Esophagus mucosa (tissue), 1 donor: ENCODE measurements at places on chromosomes 3 and 15. TPM values are rescaled to one million over a fixed set of nuclear protein-coding genes. Genes with fewer than 3 reads are reported as not detected.
A peak's percentile ranks its signal among the peaks of the same experiment; 100 is the strongest.

- no peak for ATAC-seq
Observed at GRCh38 chr3:11631820-11632219, 11.9 kb downstream of the VGLL4 start.

DNA sequence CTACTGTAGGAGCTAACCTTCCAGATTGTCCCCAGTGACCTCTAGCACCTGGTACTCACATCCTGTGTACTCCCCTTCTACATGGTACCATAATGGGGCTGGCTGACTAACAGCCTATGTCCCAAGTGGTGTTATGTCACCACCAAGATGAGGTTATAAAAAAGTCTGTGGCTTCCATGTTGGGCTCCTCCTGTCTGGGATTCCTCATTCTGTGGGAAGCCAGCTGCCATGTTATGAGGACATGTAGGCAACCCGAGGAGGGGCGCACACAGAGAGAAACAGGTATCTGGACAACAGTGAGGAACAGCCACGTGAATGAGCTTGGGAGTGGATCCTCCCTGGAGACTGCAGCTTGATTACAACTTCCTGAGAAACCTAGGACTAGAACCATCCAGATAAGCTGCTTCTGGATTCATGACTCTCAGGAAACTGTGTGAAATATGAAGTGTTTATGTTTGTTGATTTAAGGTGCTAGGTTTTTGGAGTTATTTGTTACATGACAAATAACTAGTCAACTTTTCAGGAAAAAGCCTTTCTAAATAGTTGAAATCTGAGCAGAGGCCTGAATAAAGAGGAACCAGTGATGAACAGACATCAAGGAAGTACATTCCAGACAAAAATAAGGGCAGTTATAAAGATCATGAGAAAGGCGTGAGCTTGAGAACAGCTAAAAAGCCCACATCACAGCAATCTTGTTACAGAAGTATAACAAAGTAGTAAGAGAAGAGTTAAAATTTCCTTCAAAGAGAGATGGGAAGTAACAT lies 21.7 kb downstream of the GOLIM4 start:
- ATAC-seq = no peak

Gene HACL1
- 9.6 TPM for total RNA-seq

DNA sequence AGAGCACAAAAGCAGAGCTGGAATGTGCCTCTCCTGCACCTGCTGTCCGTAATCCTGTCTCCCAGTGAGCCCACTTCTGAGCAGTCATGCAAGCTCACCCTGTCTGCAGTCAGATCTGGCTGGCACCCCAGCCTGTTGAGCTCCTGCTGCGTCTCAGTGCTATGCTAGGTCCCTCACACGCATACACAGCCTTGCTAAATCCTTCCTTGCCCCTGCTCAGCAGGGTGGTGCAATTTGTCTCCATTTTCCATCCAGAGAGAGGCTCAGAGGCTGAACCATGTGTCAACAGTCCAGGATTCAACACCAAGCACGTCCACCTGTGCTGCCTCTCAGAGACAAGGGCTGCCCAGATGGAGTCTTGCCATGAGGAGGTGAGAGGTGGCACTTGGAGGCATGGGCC lies 11.0 kb downstream of the POMGNT2 start:
- ATAC-seq = no peak

DNA sequence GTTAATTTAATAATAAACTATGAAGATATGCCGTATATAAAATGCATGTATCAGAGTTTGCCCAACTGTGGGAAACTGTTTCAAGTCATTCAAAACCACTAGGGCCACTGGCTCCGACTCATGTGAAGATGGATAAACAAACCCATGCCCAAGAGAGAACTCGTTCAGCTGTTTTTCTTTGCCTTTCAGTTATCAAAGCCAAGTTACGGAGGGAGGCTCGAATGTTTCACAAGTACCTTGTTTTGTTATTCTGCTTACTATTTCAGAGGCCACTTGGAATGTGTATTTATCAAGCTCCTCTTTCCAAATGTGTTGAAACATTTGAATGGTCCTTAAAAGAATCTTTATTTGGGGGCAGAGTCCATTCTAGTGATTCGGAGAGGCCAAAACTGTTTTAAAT lies 82.1 kb downstream of the DUT start:
- no peak for ATAC-seq

Gene ITIH1
- 0.12 TPM for total RNA-seq

DNA sequence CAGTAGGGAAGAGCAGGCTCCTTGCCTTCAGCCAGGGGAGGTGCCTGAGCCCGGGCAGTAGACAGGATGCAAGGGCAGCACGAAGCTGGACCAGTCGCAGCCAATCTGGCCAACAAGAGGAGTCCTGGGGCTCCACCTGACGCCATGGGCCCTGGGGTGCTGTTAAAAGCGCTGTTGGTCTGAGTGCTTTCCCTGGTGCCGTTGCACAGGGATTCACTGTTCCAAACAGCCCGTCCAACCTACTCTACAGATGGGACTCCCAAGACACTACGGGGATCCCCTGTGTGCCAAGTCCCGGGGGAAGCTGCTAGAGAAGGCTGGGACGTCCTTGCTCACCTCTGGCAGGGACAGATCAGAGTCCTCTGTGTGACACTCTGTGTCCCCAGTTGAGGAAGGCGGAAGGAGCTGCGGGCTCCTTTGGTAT lies 632 bp downstream of the CTSH start:
- ATAC-seq = peak; percentile 33

GRCh38 chr3:20975188-20975651 lies 775.8 kb downstream of the ZNF385D start:
- ATAC-seq = no peak

DNA sequence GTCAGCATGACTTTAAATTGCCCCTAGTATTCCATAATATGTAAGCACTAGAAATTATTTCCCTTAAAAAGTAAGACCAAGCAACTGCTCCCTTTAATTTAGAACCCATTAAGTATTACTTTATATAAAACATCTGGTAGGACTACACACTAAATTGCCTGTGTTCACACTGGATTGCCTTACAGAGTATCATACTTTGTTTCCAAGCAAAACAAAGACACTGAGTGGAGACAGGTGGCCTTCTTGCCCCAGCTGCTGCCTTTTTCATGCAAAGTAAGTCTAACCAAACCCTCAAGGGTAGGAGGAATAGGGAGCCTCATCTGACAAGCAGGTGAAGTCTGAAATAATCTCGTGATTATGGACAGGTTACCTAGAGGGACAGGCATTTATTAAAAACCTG lies 87.3 kb downstream of the PEX5L start:
- no peak for ATAC-seq

Gene GABRB3
- total RNA-seq = 0.52 TPM

DNA sequence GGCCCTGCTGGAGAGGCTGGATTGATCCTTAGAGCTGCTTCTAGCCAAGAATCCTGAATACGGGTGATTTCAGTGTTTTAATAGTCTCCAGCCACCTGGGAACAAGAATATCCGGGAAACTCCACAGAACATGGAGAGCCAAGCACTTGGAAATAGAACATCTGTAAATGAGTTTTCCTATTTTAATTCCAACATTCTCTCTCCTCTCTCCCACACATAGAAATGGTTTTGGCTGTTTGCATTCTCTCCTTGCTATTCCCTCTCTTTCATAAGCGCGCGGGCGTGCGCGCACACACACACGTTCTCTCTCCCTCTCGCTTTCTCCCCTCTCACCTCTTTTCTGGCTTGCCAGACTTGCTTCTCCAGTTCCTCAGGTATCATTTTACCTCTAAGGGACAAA lies 50.6 kb downstream of the GADL1 start:
- no peak for ATAC-seq
